ENCODE measurements at places on chromosomes 4 and X. TPM values are rescaled to one million over a fixed set of nuclear protein-coding genes. Genes with fewer than 3 reads are reported as not detected.
A peak's percentile ranks its signal among the peaks of the same experiment; 100 is the strongest.

The ETDB gene
- not detected for total RNA-seq

The PITX2 gene
- not detected for total RNA-seq

The CSAG3 gene
- not detected for total RNA-seq

The CXCL3 gene
- 1.6 TPM for total RNA-seq

DNA sequence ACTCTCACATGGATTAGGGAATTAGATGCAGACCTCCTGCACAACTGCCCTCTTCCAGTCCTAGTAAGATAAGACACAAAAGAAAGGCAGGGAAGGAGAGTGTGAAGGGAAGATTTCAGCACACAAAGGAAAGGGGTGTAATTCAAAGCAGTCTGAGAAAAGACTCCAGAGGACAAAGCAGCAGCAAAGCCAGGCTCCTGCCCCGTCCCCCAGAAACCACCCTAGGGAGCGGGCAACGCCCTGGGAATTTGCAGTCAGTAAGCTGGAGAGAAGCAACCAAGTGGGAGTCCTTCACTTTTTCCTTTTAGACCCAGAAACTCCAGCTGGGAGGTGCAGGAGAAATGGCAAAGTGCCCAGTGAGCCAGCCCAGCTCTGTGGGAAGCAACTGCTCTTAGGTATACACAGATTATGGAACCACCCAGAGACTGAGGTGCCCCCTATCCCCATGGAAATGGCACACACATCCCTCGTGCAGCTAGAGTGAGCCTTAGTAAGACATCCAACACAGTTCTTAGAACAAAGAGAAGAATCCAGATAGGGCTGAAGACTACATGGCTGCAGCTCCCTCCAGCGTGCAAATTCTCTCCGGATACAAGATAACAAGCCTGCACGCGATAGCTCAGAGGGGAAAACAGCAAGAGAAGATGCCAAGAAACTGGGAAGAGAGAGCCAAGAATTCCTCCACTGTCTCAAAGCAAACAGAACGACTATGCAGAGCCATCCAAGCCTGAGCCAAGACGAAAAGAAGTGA lies 26.5 kb upstream of the IRAK1 start:
- H3K27me3 ChIP-seq = no peaks in the 10 kb centered on the region
- DNase-seq = peak; percentile 39
- H3K36me3 ChIP-seq = no peaks in the 10 kb centered on the region
- H3K27ac ChIP-seq = peak overlapping the region; percentile 36
- peaks cover 41% of the 10 kb centered on the region for H3K4me1 ChIP-seq

GRCh38 chr4:7391637-7392437 lies 42.9 kb downstream of the PSAPL1 start:
- H3K27me3 ChIP-seq = no peaks in the 10 kb centered on the region
- no peaks in the 10 kb centered on the region for H3K36me3 ChIP-seq
- no peak overlapping the region for H3K27ac ChIP-seq
- H3K4me1 ChIP-seq = no peaks in the 10 kb centered on the region
- no peak overlapping the region for H3K4me3 ChIP-seq
- peak; percentile 6 for DNase-seq

- H3K27me3 ChIP-seq = no peaks in the 10 kb centered on the region
- no peak overlapping the region for H3K27ac ChIP-seq
- H3K4me3 ChIP-seq = no peak overlapping the region
- DNase-seq = no peak
- H3K36me3 ChIP-seq = no peaks in the 10 kb centered on the region
These were observed 11.5 kb downstream of the PRDM8 start for GRCh38 chr4:80208610-80209339.

DNA sequence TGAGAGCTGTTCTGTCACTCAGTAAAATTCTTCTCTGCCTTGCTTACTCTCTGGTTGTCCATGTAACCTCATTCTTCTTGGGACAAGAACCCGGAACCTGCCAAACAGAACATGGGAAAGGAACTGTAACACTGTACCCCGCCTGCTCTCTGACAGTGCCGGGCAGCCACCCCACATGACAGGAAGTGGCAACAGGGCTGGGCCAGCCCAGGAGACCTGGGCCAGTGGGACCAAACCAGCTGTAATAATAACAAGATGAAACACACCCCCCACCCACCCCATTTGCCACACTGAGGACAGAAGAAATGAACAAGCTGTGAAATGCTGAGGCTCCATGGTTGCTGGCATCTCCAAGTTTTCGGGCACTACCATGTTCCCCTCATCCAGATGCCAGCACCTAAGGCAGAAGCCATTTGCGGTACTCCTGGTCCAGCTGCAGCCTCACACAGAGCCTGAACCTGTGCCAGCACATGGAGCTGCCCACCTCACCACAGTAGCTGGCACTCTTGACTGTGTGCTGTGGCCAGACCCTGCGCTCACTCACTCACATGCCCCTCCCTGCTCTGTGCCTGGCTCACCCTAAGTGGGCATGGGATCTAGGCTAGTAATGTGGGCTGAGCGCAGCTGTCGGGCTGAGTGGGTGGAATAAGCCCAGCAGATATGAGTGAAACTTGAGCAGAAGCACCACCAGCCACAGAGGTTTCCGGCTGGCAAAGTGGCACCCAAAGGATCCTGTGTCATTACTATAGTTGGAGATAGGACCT lies 126.2 kb upstream of the UGT8 start:
- H3K4me1 ChIP-seq = no peaks in the 10 kb centered on the region
- no peak for DNase-seq
- H3K27ac ChIP-seq = no peak overlapping the region
- no peaks in the 10 kb centered on the region for H3K27me3 ChIP-seq
- H3K4me3 ChIP-seq = no peak overlapping the region
- no peaks in the 10 kb centered on the region for H3K36me3 ChIP-seq

GRCh38 chr4:140250989-140251552 lies 97.1 kb upstream of the MAML3 start:
- no peak overlapping the region for H3K4me3 ChIP-seq
- H3K27ac ChIP-seq = no peak overlapping the region
- no peaks in the 10 kb centered on the region for H3K36me3 ChIP-seq
- H3K27me3 ChIP-seq = no peaks in the 10 kb centered on the region
- peaks cover 26% of the 10 kb centered on the region for H3K4me1 ChIP-seq
- DNase-seq = no peak

GRCh38 chr4:107444-108429 lies 16.6 kb upstream of the ZNF718 start:
- no peaks in the 10 kb centered on the region for H3K36me3 ChIP-seq
- no peak for DNase-seq
- peaks cover 13% of the 10 kb centered on the region for H3K4me1 ChIP-seq
- peaks cover 7% of the 10 kb centered on the region for H3K27me3 ChIP-seq

GRCh38 chr4:10151182-10151581 lies 34.6 kb upstream of the WDR1 start:
- H3K27me3 ChIP-seq = no peaks in the 10 kb centered on the region
- no peak overlapping the region for H3K27ac ChIP-seq
- no peak overlapping the region for H3K4me3 ChIP-seq
- no peaks in the 10 kb centered on the region for H3K36me3 ChIP-seq
- no peak for DNase-seq

GRCh38 chr4:46249516-46249915 lies 125.7 kb upstream of the GABRG1 start:
- H3K36me3 ChIP-seq = no peaks in the 10 kb centered on the region
- H3K4me1 ChIP-seq = no peaks in the 10 kb centered on the region
- no peaks in the 10 kb centered on the region for H3K27me3 ChIP-seq

All from body of pancreas (tissue), 4 donors.